ENCODE measurements at places on chromosomes 5 and 9. TPM values are rescaled to one million over a fixed set of nuclear protein-coding genes. Genes with fewer than 3 reads are reported as not detected.

DNA sequence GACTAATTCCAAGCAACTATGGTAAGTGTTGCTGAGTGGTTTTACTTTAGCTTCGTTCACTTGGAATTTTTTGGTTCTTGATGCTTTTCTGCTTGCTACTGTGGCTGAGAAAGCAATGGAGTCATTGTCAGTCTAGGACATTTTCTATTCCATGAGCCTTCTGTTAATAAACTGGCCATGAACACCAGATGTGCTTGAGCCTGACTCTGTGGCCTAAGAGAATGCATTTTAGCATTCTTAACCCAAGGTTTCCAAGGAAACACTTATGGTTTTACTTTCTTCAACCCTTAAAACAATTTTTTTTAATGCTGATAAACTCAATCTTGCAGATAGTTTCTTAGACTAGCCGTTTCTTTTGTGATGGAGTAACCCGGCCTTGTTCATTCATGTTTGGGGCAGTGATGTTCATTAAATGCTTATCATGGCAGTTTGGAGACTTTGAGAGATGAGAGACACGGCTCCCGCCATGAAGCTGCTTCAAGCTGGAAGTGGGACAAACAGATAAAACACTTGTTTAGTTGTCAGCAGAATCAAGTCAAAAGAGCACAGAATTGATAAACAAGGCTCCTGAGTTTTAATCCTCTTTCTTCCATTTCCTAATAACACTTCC lies 42.4 kb downstream of the OSTF1 start:
- DNase-seq = no peak

- peak; percentile 15 for DNase-seq
Observed at GRCh38 chr9:136947028-136947891, 2.2 kb downstream of the C8G start.

GRCh38 chr9:68904454-68904853 lies 109.5 kb downstream of the PRKACG start:
- no peak for DNase-seq

PCDHB8 gene
- 19.8 TPM for total RNA-seq

SPZ1 gene
- not detected for total RNA-seq
